COLO829 (cell line): ENCODE measurements at places on chromosomes 7 and 10.

DNA sequence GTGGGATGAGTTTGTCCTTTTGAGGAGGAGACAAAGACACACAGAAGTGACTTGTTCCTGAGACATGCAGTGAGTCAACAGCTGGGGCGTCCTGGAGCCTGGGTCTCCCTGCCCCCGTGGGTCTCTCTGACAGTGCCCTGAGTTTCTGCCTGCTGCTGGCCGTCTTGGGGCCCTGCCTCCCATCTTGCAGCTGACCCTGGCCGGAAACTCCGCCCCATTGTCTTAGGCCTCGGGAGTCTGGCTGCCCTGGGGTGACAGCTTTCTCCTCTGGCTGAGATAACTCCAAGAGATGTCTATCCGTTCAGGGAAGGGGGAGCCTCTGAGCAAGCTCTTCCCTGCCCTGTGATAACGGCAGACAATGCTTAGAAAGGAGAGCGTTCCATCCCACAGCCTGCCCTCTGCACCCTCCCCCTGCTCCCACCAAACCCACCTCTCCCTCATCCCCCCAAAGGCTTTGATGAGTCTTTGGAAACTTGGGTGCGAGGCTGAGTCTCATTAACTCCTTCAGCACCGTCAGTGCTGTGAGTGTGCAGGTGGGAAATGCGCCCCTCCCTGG is 69.5 kb upstream of the PODXL start:
- peak; percentile 61 for DNase-seq

DNA sequence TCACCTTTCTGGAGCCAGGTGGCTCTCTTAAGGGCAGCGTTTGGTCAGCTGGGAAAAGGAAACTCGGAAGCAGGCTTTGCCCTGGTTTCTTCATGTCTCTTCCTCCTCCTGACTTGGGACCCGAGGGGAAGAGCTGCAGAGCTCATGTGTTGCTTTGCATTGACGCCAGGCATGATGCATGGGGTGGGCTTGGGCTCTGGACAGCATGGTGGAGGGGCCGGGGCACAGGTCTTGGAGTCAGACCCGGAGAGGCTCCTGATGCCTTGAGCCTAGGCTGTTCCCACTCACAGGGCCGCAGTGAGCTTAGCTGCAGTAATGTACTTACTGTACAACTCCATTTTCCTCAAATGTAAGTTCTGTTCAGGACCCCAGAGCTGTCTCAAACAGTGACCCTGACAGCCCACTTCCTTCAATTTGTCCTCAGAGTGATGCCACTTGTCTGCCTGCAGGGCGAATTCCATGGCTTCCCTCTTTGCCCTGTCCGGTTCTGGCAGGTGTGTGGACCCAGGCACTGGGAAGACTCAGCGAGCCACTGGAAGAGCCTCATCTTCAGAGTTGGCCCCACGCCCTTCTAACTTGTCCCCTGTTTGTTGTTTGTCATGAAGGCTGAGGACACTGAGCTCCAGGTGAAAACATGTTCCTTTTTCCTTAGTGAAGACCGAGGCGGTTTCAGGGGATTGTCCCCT is 50.2 kb downstream of the ZNF467 start:
- no peak for DNase-seq

- no peak for DNase-seq
Observed at GRCh38 chr7:2373124-2373556, 18.5 kb downstream of the EIF3B start.

DNA sequence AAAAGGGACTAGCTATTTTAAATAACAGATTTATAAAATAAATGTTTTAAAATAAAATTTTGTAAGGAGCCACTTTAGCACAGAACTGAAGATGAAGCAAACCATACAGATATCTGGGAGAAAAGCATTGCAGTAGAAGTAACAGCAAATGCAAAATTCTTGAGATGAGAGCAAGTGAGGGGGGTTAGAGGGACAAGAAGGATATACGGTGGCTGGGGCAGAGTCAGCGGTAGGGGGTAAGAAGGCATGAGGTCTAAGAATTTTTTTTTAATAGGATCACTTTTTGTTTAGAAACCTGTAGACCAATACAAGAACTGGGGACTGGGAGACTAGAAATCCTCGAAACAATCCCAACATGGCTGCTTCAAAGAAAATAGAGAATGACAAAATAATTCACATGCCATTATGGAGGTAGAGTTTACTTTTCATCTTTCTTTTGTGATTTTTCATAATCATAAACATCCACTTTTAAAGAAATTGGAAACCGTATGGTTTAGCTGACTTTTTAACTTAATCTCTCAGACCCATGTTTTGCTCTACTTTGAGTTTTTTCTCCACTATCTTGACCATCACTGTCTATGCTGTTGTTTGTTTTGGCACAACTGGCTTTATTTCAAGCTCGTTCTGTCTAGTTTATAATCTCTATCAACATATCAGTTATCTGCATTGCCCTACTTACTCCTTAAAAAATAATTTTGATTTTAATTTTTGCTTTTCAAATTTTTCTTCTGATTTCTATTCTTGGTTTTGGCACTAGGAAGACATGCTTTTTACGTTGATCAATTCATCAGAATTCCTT is 73.5 kb downstream of the KMT2C start:
- DNase-seq, result no peak

DNA sequence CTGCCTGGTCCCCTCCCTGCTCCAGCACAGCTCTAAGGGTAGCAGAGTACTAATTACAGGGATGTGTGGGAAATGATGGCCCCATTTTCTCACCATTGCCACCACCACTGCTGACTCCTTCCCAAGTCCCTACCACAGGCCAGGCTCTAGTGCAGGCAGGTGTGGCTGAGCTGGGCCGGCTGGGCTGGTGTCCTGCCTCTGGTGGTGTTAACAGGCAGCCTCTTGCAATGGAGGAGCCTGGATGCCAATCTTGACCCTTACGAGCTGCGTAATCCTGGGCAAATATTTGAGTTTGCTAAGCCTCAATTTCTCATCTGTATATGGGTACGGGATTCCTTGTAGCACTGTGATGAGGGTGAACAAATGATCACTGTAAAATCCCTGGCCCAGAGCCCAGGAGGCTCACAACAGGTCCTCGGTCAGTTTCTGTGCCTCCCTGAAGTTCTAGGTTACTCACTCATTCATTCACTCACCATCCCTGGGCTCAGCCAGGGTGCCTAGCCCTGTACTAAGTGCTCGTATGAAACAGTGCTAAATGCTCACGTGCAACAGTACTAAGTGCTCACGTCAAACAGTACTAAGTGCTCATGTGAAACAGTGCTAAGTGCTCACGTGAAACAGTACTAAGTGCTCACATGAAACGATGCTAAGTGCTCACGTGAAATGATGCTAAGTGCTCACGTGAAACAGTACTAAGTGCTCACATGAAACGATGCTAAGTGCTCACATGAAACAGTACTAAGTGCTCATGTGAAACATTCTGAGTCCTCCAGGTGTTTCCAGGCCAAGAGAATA is 2.3 kb upstream of the FZD9 start:
- no peak for DNase-seq

DNA sequence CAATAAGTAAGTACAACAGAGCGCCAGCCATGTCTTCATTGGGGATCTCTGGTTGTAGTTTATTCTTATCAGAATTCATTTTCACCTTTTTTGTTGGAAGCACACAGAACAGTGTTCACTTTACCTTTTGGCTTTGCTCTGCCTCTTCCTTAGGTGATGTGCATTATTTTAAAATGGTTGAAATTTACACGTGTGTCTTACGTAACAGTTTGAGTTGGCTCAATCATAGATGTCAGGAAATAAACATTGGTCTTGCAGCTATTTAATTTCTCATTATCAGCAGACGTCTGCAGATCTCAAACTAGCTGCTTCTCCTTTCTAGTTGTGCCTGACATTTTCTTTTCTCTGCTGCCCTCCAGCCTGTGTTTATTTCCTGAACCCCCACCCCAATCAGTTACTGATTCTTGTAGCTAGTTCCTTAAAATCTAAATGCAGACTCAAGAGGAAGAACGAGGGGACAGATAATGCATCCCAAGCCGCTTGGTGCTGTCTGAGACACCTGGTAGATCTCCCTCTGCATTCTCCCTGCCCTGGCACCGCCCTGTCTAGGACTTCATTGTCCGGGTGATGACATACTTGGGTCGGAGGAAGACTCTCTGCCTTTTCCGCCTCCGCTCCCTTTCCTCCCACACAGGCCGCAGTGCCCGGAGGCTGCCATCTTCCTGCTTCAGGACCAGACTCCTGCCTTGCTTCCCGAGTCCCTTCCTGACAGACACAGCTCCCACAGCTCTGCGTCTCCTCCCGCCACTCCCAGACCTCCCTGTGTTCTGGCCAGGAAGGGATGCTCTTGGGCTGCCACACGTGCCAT is 108.2 kb downstream of the ANKRD61 start:
- DNase-seq, result no peak

- no peak for DNase-seq
Observed at GRCh38 chr10:117885206-117885829, 161.4 kb downstream of the RAB11FIP2 start.

DNA sequence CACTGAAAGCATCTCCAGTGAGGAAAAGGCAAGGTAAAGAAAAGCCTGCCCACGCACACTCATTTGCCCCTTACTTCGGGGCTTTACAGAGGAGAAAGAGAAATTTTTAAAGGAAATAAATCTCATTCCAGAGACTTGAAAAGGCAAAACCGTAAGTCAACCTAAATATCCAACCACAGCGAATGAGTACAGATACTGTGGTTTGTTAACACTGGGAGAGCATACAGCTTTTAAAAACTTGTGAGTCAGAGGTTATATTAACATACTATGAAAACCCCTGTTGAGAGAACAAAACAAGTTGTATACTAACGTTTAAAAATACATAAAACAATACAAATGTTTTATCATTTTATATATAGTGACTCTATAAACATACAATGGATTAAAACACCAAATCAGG is 28.6 kb upstream of the ST7 start:
- DNase-seq, result no peak

DNA sequence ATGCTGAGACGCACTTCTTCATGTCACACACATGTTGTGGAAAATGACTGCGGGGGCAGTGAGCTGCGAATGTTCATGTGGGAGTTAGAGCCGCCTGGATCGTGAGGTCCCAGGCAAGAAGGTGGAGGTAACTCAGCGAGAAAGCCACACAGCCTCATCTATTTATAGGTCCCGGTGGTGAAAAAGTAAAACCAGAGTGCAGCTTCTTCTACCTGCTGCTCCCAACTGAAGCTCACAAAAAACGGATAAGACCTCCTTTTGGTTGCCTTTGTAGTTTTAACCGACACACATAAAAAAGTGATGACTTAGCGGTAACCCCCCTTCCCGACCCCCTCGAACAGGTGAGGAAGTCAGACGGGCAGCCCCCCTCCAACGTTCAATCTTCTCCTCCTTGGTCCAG is 276.9 kb downstream of the GATA3 start:
- no peak for DNase-seq

DNA sequence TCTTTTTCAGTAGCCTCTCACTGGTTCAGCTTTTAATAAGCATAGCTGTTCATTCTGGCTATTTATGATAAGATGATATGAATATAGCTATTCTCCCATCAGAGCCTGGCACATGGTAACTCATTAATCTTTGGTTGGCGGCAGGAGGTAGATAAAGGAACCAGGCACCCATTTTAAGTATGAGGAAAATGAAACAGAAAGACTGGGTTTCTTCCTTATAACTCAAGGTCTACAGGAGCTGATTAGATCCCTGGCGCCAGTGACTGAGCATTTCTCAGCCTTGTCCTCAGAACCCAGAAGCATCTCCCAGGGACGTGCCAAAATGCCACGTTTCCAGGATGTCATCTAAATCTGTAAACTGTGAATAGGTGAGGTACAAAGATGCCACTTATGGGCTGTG is 141.9 kb downstream of the TCF7L2 start:
- DNase-seq, result no peak

DNA sequence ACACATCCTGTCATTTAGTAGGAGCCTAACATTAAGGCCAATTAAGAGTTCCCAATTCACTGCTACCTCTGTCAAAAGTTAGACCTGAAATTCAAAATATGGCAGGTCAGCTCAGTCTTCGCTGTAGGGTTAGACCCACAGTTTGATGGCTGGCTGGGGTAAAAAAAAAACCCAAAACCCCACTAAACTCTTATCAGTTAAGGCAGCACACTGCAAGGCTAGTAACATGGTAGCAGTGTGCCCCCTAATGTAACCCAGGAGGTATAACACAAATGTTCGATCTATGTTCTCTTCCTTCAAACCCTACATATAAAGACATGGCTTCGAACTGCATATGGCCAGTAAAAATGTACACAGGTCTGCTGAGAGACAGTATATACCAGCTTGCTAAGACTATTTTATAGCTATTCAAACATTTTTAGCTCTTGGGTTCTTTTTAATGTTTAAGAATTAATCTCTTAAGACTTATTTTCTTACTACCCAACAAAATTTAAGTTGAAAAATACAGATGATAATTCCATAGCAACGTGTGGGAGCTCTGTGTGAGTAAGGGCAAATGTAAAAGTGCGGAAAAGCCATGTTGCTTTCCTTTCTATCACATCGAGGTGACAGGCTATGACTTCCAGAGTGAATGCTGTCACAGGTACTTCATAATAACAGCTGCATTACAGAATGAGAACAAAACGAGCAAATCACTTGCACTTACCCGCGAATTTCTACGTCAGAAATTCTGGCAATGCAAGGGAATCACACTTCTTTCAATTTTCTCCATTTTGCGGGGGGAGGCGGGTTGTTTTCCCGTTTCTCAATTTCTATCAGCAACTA is 168.4 kb upstream of the IMMP2L start:
- DNase-seq, result peak; percentile 51

DNA sequence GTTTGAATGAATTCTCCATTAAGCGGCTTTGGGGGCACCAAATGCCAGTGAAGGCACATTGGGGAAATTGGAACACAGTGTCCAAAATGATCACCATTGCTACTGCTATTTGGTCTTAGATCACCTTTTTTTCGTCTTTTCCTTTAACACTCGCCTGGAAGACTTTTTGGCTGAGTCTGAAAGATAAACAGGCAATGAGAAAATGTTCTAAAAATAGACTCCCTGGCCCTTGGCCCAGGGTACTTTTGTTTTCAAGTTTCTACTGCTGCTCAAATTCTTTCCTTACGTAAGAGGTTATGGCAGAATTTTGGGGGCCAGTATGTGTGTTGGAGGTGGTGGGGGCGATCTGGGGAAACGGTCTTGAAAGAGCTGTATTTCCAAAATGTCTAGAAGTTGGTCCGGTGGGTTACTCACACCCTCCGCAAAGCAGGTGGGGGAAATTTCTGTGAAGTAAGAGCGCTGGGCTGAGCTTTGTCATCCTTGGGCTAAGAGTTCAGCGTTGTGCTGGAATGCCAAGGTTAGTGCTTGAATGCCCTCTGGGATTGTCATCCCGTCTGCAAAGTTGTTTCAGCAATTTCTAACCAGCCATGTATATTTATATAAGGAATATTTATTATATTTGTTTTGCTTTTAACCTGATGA is 1.3 kb upstream of the ITPRIP start:
- DNase-seq, result no peak

DNA sequence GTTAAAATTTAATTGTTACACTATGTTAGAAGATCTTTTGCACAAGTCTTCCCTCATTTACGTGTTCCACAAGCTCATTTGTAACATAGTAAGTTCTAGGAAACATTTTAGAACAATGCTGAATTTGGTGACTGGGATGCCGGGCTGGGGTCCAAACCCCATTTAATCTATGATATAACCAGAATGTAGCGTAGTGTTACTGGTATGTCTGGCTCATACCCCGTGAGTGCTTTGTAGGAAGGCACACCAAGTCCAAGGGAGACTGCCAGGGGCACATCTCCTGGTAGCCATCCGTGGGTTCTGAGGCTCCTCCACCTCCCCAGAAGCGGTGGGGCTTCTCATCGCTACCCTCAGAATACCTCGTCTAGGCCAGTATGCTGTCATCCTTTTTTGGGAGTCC is 21.3 kb upstream of the TMEM236 start:
- no peak for DNase-seq

- no peak for DNase-seq
Observed at GRCh38 chr7:37356911-37357636, 91.6 kb downstream of the ELMO1 start.

GRCh38 chr7:40700653-40701421 is 566.0 kb downstream of the SUGCT start:
- peak; percentile 63 for DNase-seq
